ENCODE measurements at places on chromosomes 16 and 17.

DNA sequence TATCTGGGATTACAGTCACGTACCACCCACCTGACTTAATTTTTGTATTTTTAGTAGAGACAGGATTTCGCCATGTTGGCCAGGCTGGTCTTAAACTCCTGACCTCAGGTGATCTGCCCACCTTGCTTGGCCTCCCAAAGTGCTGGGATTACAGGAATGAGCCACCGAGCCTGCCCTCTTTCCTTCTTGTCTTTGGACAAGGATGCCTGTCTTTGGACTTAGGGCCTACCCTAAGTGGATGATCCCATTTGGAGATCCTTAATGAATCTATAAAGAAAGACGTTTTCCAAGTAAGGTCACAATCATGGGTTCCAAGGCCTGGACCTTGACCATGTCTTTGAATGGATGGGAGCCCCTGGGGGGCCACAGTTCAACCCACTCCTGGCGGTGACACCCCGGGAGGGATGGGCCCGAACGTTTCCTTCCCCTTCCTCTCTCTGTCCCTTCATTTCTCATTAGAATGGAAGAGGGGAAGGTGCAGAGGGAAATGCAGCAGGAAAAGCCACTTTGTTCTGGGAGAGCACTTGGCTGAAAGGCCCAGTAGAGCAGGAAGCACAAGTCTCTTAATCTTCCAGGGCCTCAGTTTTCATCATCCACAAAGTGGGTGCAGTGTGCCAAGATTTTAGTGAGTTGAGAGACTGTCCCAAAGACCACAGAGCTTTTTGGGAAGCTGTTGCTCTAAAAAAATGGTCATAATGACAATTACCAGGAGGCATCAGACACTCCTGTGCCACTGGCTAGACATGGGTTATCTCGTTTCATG lies 353.3 kb downstream of the SEC14L1 start:
- no peak for DNase-seq

GRCh38 chr16:85401917-85402766 lies 211.0 kb upstream of the GSE1 start:
- DNase-seq: no peak

GRCh38 chr17:2690165-2691068 lies 21.1 kb downstream of the CLUH start:
- no peak for DNase-seq

DNA sequence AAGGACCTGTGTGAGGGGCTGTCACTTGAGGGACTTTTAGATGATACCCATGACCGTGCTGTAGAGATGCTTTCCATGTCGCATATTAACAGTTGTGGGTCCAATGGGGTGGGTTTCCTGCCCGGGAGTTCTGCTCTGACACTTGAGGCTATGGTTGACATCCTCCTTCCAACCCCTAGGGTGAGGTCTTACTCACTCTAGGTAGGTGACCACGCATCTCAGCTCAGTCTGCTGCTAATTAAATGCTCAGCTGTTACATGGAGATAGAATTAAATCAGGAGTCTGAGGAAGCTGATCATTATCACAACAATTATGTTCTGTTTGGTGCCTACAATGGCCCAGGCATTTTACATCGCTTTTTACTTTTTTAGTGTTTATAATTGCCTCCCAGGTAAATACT lies 40.2 kb downstream of the OSBPL7 start:
- DNase-seq: no peak

DNA sequence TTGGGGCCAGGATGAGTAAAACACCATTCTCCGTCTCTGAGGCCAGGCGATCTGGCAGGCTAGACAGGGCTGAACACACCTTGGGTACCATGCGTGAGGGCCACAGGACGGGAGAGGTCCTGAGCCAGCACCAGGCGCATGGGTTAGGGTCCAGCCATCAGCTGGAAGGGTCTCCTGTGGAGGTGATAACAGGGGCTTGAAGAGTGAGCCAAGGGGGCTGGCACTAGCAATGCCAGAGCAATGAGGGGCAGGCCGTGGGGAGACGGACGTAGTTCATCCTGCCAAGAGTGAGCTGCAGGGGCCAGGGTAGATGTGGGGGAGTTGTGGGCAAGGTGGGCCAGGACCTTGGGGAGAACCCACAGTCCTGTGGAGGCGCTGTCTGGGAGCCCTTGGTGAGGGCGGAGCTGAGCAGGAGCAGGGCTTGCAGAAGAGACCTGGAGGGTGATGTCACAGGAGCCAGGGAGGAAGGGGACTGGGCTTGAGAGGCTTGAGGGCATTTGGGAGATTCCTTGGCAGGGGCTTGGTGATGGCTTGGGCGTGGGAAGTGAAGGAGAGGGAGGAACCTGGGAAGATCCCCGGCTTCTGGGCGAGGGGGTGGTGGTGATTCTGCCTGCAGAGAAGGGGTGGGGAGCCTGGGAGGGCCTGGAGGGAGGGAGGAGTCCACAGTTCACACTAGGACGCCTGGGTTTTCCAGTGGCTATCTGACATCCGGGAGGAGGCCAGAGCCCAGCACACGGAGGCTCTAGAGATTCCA lies 6.3 kb upstream of the NPTX1 start:
- no peak for DNase-seq

DNA sequence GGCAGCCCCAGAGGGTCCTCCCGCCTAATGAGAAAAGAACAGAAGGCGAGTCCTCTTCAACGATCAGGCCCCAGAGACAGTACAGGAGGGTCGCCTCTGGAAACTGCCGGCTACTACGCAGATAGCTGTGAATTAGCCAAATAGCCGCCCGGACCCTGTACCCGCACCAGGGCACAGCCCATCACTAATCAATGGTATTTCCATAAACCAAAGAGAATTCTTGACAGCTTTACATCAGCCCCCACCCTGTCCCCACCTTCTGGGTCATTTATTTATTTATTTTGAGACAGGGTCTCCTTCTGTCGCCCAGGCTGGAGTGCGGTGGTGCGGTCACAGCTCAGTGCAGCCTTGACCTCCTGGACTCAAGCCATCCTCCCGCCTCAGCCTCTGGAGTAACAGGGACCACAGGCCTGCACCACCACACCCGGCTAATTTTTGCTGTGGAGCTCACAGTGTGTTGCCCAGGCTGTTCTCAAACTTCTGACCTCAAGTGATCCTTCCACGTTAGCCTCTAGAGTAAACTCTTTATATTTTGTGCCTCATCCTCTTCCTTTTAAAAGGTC lies 805 bp upstream of the CLCN7 start:
- no peak for DNase-seq

GRCh38 chr17:5832886-5833285 lies 237.3 kb upstream of the WSCD1 start:
- DNase-seq: peak; percentile 78

GRCh38 chr16:81266680-81267095 lies 28.2 kb downstream of the BCO1 start:
- no peak for DNase-seq

- peak; percentile 28 for DNase-seq
Observed at GRCh38 chr16:57186872-57187854, 1.0 kb downstream of the RSPRY1 start.

DNA sequence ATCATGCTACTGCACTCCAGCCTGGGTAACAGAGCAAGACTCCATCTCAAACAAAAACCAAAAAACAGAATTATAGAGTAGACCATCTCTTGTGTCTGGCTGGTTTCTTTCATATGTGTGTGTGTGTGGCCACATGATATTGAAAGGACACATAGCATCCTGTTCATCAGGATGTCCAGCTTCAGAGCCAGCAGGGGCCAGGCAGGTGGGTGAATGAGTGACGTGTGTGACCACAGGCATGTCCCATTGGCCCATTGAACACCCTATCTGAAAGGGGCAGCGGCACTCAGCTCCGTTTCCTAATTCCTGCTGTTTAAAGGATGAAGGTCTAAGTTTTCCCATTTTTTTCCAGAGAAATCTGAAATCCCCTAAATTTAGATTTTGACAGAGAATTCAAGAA lies 174.2 kb downstream of the PRKCB start:
- DNase-seq: no peak

DNA sequence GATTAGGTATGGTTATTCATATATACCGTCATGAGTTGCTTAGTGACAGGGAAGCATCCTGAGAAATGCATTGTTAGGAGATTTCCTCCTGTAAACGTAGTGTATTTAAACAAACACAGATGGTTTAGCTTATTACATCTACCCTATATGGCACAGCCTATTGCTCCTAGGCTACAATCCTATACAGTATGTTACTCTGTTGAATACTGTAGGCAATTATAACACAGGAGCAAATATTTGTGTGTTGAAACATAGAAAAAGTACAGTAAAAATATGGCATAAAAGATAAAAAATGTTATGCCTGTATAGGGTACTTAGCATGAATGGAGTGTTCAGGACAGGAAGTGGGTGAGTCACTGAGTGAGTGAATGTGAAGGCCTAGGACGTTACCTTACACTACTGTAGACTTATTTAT lies 157.7 kb downstream of the CDH11 start:
- no peak for DNase-seq

DNA sequence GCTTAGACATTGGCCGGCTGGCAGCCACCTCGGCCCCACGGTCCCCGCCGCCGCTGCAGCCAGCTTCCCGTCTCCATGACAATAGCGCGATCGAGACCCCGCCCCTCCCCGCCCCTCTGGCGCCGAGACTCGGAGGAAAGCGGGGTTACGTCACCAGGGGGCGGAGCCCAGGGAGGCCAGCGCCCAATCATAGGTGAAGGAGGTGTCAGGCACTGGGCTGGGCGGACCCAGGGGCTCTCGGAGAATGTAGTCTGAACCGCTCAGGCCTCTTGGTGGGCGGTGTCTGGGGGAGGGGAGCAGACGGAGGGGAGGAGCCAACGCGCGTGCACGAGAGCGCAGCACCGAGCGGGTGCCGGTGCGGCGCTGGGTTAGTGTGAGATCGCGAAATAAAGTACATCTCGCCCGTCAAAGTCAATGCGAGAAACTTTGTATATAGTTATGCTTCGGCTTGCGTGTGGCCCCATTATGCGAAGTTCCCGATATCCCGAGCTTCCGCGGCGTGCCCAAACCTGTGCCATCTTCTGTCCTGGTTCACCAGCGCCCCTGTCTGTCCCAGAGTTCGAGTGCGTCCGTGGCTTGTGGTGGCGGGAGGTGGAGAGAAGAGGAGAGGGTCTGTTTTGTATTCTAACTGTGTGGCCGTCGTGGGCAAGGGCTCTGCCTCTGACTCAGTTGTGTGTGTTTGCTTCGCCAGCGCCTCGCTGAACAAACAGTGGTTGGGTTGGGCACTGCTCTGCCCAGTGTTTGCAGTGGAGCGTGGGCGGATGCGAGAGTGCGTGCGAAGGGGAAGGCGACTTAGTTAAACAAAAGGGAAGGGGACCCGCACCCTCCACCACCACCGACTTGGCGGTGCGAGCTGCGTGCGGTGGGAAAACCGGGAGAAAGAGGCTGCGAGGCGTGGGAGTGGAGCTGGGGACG lies 1.3 kb upstream of the IRX5 start:
- DNase-seq: peak; percentile 97

- peak; percentile 72 for DNase-seq
Observed at GRCh38 chr17:2634361-2634960, 41.0 kb downstream of the PAFAH1B1 start.

GRCh38 chr17:16286947-16287562 lies 66.2 kb downstream of the CENPV start:
- no peak for DNase-seq

DNA sequence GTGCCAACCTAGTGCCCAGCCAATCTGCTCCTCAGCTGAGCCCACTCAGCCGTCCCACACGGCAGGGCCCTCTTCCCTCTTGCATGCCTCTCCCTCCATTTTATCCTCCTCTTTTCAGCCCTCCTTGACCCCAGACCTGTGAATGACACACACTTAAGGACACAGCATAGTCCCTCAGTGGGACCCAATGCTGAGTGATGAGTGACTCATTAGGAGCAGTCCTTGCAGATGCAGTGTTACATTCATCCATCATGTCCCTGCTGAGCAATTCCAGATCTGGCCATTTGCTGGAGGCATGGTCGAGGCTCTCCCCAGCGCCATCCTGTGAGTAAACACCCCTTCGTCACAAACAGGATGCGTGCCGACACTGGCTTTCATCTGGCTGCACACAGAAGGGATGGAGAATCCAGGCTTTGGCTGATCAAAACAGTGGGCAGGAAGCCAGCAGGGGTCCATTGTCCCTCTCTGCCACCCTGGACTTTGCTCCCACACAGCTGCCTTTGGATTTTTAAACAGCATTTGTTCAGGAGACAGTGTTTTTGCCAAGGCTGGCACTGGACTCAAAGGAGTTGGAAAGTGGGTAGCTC lies 122.6 kb downstream of the AXIN2 start:
- peak; percentile 16 for DNase-seq

- peak; percentile 73 for DNase-seq
Observed at GRCh38 chr16:48081656-48082055, 74.1 kb downstream of the ABCC12 start.

- no peak for DNase-seq
Observed at GRCh38 chr17:29113334-29113733, 66.9 kb downstream of the MYO18A start.

DNA sequence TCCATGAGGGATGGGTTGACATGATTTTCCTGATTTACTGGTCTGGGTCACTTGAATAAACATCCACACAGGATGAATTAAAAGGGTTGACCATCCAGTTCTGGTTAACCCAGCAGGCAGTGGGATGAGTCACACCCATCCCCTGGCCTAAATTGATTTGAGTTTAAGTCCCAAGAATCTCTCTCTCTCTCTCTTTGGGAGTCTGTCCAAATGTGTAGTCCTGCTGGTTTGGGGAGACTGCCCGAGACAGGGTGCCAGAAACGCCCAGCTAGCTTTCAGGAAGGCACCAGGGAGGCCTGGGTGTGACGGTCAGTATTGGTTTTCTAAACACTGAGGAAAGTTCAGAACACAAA lies 38.8 kb downstream of the SCPEP1 start:
- no peak for DNase-seq

DNA sequence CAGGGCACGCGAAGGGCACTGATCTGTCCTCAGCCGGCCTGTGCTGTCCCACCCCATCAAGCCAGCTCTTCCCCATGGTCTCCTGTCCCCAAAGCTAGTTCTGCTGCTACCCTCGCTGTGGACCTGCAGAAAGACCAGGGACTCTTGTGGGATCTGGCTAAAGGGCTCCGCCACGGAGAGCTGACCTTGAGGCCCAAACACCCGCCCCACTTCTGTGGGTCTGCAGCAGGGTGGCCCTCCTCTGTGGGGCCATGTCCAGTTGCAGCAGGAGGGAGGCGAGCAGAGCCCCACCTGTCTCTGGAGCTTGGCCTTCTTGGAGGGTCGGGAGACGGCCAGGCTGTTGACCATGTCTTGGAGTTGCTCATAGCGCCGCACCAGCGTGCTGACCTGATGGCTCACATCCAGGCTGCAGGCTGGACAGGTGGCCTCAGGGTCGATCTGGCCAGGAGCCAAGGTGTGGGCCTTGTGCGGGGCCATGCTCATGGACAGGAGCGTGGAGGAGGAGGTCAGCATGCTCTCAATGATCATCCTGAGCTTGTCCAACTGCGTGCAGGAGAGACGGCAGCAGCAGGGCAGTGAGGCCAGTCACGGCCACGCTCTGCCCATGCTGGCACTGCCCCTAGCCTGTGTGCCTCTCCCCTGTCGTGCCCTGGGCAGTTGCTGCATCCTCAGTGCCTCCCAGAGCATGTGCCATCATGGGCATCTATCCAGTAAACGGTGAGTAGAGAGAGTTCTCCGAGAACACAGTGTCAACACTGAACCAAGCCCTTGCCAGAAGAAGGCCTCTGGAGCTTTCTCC lies 16.6 kb downstream of the UBALD2 start:
- no peak for DNase-seq

- DNase-seq: peak; percentile 20
Observed at GRCh38 chr16:89256651-89257254, 39.2 kb downstream of the ZNF778 start.

All from RCC 7860 (cell line).